Activated CD8-positive, alpha-beta T cell treated with anti-CD3 and anti-CD28 coated beads, Interleukin-2, amount 10 ng/mL, durations not matched to agents 7 days and 5 days (primary cell): ENCODE measurements at places on chromosomes 7 and 10. TPM values are rescaled to one million over a fixed set of nuclear protein-coding genes. Genes with fewer than 3 reads are reported as not detected.

DNA sequence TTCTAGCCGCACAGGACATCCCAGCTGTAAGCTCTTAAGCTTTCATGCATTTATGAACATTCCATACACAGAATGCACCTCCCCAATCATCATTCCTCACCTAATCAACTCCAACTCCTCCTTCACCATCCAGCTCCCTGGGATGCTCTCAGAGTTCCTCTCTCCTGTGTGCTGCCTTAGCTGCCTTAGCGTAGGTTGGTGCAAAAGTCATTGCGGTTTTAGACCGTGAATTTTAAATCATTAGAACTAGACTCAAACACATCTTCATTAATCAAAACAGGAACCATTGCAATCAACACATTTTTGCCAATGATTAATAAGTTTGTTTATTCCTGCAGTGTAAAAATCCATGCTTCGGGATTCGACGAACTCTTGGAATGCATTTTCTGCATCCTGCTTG, 159.9 kb upstream of the CDCA7L start:
- DNase-seq = no peak

GRCh38 chr10:109587366-109587765, 335.9 kb downstream of the XPNPEP1 start:
- no peak for DNase-seq

- DNase-seq = no peak
Measured at GRCh38 chr10:45545150-45545549, 127.4 kb downstream of the ZFAND4 start.

GRCh38 chr7:27911920-27912319, 172.0 kb downstream of the TAX1BP1 start:
- no peak for DNase-seq

DNA sequence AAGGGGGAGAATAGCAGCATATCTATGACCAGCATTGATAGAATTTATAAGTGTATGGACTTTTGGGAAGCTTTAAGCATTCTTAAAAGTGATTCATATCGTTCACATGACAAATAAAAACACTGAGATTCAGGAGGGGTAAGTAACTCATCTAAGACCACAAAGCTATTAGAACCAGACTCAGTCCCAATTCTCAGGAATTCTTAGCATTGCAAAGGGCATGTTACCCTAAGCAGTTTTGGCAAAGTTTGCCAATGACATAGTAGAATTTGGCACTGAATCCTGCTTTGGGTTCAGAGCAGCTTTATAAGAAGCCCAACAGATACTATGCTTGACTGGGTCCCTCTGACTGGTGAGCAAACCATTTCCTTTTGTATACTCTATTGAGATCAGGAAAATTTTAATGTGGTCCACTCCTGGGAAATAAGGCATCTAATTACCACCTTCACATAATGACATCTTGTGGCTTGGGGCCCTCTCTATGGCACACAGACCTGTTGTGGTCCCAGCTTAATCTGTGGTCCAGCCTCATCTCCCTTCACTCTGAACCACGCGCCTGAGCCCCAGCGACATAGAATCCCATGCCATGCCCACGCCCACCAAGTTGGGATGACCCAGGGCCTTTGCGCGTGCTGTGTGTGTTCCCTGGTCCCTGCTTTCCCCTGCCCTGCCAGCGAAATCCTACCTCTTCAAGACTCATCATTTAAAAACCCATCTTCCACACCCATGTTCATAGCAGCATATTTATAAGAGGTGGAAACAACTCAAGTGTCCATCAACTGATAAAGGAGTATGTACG, 37.5 kb upstream of the DOCK1 start:
- no peak for DNase-seq

DNA sequence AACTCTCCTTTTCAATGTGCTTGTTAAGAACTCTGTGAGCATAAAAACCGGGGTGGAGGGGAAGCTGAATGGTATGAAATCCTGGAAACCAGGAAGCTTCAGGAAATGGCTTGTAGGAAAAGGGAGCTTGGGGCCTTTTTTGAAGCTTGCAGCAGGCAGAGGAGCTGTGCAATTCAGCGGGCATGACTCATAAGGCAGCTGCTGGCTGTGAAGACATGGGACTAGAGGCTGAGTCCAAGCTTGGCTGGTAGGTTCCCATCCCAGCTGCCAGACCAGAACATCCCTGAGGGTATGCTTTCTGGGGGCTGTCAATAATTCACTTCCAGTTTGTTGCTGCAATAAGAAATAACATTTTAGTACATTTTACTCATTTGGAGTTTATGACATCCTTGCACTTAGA, 36.8 kb upstream of the CDC14C start:
- no peak for DNase-seq

DNA sequence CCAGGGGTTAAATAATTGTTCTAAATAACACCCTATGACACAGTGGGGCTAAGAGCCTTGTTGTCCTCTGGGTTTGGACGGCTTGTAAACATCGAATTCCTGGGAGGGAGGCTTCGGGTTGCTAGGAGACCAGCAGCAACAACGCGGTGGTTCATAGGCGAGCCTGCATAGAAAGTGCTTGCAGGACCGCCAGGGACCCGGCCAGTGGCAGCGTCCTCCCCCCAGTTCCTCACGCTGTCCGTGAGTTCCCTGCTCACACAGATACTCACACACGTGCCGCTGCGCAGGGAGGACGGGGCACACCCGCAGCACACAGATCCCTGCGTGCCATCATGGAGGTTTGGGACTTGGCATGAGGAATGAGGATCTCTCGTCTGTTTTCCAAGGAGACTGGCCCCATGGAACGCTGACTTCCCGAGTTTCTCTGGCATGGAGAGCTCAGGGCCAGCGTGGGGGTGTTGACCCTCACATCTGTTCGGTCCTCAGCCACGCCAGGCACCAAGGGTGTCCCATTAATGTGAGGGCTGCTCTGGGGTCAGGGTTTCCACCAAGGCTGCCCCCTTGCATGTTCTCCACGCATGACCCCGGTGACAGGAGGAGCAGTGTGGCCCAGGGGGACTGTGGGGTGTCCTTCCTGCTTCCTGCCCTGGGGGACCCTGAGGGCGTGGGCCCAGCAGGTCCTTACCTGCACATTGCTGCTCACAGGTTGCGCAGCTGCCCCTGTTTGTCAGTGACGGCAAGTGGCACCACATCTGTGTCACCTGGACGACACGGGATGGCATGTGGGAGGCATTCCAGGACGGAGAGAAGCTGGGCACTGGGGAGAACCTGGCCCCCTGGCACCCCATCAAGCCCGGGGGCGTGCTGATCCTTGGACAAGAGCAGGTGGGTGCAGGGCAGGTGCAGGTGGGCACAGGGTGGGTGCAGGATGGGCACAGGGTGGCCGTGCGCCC, 9.7 kb downstream of the NPTX2 start:
- no peak for DNase-seq

DNA sequence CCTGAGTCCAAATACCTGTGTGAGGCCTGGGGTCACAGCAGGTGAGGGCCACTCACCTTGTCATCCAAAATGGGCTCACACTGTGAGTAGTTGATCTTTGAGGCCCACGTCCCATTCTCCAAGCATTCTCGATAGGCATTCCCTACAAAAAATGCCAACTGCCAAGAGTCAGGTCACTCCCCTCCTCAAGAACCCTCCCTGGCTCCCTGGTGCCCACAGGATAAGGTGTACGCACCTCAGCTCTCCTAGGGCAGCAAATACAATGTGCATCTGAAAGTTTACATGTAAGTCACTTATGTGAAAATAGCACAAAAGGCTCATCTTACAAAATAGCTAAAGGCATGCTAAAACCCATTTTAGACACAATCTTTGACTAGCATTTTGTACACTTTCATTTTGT, 15.1 kb downstream of the CRHR2 start:
- DNase-seq = no peak

GRCh38 chr7:1175967-1176851, 16.2 kb upstream of the ZFAND2A start:
- peak; percentile 87 for DNase-seq

GRCh38 chr7:11274074-11274473, 300.4 kb downstream of the PHF14 start:
- DNase-seq = no peak

DNA sequence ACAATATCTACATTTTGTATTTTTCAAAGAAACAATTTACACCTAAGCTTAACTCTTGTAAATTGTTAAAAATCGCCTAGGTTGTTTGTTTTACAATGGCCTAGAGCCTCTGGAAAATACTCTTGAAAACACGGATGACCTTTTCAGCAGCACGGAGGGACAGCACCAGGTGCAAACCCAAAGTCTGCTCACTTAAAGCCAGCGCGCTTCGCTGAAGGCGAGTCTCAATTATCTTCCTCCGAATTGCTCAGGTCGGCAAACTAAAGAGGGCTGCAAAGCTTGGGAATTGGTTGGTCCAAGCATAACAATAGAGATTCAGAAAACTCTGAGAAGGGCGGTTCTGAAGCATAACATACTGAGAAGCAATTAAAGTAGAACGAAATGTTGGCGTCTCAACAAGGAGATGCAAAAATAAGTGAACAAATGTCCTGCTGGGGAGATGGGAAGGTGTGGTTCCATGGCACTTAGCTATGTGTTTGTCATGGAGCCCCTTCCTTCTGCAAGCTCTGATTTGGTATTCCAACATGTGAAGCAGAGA, 139.9 kb upstream of the PITRM1 start:
- DNase-seq = no peak

DNA sequence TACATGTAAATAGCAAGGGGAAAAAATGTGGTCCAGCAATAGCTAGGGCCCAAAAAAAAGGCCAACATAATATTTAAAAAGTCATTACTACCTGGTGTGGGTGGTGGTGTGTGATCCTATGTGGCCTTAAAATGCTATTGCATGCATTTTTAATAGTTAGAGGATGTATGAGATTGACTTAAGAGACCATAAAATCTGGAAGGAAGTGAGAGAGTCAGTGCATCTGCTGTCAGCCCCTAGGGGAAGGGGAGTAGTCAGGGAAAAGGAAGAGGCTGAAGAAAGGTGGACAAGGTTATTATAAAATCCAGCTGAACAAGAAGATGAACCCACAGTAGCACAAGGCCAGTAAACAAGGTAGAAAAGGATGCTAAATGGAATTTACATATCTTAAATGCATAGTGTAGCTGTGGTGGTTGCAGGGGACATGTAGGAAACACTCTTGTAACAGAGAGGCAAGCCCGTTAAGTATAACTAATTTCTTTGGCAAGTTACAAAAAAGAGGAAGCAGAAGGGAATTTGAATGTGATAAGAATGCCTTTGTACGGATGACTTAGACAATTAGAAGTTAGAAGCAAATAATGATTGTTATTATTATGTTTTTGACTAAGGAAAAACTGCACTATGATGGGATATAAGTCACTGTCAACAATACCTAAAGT, 11.9 kb upstream of the NDUFA5 start:
- no peak for DNase-seq

DNA sequence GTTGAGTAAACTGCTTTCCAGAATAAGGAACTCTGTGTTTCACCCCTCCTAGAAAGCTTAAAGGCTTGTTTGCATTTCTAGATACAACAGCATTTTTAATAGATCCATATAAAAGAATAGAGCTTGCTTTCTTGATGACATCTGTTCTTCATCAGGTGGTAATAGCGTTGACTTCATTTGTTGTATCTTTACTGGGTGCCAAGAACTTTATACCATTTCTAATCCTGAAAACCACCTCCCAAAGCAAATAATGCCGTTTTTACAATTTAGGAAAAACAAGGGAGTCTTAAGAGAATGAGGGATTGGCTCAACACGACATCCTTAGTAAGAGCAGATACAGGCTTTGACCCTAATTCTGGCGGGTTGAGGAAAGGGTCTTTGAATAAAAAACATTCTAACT, 993.4 kb downstream of the TYW1 start:
- DNase-seq = no peak

GRCh38 chr10:775245-776075, 86.0 kb upstream of the DIP2C start:
- no peak for DNase-seq

DNA sequence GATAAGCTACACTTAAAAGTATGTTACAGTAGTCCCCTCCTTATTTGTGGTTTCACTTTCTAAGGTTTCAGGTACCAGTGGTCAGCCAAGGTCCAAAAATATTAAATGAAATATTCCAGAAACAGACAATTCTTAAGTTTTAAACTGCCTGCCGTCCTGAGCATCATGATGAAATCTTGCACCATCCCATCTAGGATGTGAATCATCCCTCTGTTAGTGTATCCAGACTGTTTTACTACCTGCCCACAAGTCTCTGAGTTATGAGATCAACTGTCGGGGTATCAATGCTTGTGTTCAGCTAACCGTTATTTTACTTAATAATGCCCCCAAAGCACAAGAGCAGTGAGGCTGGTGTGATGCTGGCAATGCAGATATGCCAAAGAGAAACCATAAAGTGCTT, 11.4 kb downstream of the KDM7A start:
- no peak for DNase-seq

- DNase-seq = no peak
Measured at GRCh38 chr10:119191881-119192280, 13.3 kb upstream of the PRDX3 start.

DNA sequence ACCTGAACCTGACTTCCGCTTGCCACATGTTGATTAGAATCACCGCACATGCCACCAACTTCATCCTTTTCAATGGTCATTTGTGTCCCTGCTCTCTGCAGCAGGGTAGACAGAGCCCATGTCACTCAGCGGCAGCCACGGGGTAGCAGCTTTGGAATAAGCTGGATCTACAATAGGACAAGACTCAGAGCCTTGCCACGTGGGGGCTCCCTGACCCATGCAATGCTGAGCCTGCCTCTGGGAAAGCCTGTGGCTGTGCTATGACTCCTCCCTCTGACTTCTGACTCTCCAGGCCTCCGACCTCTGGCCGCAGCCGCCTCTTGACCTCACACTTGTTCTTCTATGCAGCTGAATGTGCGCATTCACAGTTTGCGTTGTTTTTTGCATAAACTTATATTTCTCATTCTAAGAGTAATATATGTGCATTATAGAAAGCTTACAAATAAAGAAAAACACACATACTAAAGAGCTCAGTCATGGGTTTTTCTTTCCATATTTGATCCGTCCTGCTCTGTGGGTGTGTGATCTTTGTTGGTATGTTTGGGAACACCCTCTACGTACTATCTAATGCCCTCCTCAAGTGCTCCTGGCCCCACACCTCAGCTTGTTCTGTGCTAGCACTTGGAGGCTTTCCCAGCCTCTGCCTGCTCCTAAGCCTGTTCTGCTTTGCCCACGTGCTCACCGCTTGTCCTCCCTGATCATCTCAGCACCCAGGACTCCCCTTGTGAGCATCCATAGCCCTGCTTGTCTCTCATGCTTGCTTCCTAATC, 198.0 kb upstream of the MKI67 start:
- no peak for DNase-seq

ATP5MK gene
- total RNA-seq = 360 TPM

FAM221A gene
- 4.7 TPM for total RNA-seq

GBX1 gene
- not detected for total RNA-seq

NOS3 gene
- total RNA-seq = 13.8 TPM

BLVRA gene
- 29.2 TPM for total RNA-seq

SFTPA1 gene
- not detected for total RNA-seq

CALHM1 gene
- 1.8 TPM for total RNA-seq

ANKRD61 gene
- total RNA-seq = 0.29 TPM

HKDC1 gene
- total RNA-seq = 1.8 TPM

NODAL gene
- not detected for total RNA-seq

CDNF gene
- 0.89 TPM for total RNA-seq

PAX4 gene
- total RNA-seq = not detected

DPYSL4 gene
- total RNA-seq = 1.2 TPM
